Uterus (tissue), 4 donors: ENCODE measurements at places on chromosomes 7 and 10. TPM values are rescaled to one million over a fixed set of nuclear protein-coding genes. Genes with fewer than 3 reads are reported as not detected.
A peak's percentile ranks its signal among the peaks of the same experiment; 100 is the strongest.

Gene GLRX3
- 51.8 TPM for total RNA-seq

Gene HOXA4
- 0.26 TPM for total RNA-seq

Gene H2BK1
- total RNA-seq, result not detected

Gene CUTC
- total RNA-seq, result 26.6 TPM

Gene EPO
- total RNA-seq, result not detected

Gene CARD11
- 0.95 TPM for total RNA-seq

Gene CLRN3
- total RNA-seq, result not detected

Gene MOGAT3
- total RNA-seq, result not detected

Gene DPCD
- total RNA-seq, result 27.8 TPM

Gene SLC26A5
- not detected for total RNA-seq

Gene CHCHD1
- 15.3 TPM for total RNA-seq

Gene PON3
- 10.6 TPM for total RNA-seq

Gene LIPF
- not detected for total RNA-seq

GRCh38 chr7:114785496-114785895, 136.4 kb upstream of the MDFIC start:
- no peak for DNase-seq

DNA sequence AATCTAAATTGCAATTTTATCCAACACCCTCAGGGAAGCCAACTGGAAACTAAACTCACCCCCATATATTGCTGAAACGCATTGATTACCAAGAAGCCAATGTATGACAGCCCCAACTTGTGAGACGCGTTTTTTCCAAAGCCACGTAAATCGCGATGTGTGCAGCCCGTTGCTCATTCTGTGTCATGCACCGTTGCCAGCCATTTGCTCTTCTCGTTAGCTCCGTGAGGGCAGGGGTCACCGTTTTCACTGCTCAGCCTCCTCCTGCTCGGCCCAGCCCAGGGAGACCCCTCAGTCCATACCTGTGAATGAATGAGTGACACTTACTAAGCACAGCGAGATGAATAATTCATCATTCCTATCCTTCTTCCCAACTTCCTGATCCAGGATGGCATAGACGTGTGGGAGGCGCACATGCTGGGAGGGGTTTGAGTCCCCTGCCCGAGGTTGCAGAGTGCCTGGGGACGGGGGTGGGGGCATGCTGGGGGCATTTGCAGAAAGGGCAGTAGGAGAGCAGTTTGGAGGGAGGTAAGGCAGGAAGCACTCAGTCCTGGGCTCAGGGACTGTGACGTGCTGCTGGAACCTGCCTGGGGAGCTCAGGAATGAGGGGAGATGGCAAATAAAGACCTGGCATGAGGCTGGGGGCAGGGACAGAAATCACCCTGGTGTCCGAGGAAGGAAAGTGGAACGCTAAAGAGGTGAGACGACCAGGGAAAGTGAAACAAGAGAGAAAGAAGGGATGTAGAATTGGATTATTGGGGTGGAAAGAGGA, 104.2 kb upstream of the SDK1 start:
- DNase-seq, result no peak

DNA sequence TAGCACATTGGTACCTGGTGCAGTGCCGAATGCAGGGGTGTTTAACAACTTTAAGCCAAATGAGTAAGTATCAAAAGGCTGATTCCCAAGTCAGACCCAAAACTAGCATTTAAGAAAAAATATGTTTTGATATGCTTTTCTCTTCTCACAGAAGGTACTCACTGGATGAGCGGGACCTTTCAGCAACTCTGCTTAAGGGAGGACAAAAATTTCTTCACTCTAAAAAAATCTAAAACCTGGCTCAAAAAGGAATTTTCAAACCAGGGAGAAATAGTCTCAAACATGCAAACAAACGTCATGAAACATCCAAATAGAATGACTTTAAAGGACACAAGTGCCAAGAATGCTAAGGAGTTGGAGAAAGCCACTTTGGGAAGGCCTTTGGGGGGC, 962.1 kb downstream of the KCNMA1 start:
- DNase-seq, result no peak

GRCh38 chr7:21753071-21753470, 192.6 kb downstream of the CDCA7L start:
- no peak for DNase-seq

DNA sequence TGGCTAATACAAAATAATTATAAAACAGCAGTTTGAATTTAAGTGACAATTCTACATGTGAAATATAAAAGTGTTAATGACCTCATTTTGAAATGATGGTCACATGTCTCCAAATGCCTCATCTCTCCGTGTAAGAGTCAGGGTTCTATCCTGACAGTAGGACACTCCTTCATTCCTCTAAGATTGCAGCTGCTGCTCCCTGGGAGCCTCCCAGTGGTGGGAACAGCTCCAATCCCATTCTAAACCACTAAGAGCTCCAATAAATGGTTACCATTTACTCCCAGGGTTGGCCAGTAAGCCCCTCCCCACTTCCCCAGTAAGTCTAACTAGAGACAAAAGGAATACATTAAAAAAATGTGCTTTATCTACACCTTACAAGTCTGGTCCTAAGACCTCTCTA, 344.6 kb upstream of the AOAH start:
- no peak for DNase-seq

GRCh38 chr7:92645114-92646061, 55.2 kb upstream of the FAM133B start:
- DNase-seq, result no peak

DNA sequence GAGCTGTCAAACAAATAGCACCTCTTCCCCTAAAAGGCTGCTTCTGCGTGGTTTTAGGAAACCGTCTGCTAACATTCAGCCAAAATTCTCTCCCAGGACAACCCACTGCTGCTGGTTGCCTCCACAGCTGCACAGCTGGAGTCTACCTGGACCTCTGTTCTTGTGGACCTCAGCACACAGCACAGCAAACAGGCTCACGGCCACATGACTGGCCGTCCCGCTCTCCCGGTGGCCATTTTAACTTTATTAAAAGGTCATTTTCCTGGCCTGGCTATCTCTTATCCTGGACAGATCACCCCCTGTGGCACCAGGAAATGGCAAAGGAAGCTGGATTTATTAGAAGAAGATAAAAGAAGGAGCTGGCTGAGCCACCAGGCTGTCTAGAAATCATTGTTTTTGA, 27.6 kb downstream of the SORBS1 start:
- no peak for DNase-seq

DNA sequence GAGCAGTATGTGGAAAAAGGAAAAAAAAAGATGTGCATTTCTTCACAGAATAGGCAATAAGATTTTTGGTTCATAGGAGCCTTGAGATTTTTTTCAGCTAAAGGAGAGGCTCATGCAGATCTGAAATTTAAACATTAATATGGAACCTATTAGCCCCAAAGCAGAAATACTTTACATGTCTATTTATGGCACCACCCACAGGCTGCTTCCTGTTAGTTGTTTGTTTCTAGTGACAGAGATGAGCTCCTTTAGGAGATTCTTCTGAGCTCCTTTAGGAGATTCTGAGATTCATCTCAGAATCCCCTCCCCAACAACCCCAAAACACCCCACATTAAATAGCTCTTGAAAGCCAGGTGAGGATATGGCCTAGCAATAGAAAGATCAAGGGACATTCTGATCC, 27.9 kb upstream of the HPS1 start:
- no peak for DNase-seq

- DNase-seq, result no peak
Measured at GRCh38 chr7:6251653-6252052, 20.8 kb downstream of the CYTH3 start.

GRCh38 chr10:125035136-125035535, 93.2 kb downstream of the ZRANB1 start:
- no peak for DNase-seq

GRCh38 chr10:91694170-91694794, 61.4 kb upstream of the PPP1R3C start:
- DNase-seq, result no peak

- peak; percentile 43 for DNase-seq
Measured at GRCh38 chr10:114767101-114767985, 54.2 kb upstream of the FHIP2A start.

- no peak for DNase-seq
Measured at GRCh38 chr10:86773498-86773897, 17.1 kb downstream of the BMPR1A start.

GRCh38 chr10:3136336-3136735, 36.2 kb downstream of the PITRM1 start:
- no peak for DNase-seq

DNA sequence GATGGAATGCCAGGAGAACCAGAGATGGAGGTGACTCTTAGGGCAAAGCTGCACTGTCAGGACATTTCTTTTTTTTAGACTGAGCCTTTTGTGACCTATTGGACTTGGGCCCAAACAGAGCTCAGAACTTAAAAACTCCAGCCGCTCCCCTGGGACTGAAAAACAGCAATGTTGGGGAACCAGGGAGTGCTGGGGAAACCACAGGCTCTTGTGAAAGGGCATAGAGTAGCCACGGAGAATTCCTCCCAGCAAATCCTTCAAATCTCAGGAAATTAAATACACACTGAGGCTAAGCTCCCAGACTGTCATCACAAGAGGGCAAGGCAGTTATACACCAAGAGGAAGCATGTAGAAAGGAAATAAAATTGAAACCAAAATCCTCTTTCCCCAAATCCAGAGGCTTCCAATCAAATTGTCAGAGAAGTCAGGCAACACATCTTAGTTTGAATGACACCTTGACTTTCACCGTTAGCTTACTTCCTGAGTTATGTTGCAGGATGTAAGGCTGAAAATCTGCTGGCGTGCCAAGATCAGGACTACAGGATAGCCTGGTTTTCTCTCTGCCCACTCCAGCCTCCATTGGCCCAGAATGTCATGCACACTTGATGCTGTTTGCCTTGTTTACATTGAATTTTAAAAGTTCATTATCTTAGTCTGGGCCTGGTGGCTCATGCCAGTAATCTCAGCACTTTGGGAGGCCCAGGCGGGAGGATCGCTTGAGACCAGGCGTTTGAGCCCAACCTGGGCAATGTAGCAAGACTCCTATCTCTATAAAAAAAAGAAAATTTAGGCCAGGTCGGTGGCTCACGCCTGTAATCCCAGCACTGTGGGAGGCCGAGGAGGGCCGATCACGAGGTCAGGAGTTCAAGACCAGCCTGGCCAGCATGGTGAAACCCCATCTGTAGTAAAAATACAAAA, 2.6 kb upstream of the RFC2 start:
- no peak for DNase-seq

- DNase-seq, result peak; percentile 72
Measured at GRCh38 chr10:100338434-100339036, 8.5 kb upstream of the SCD start.

GRCh38 chr7:17706275-17706674, 234.0 kb downstream of the SNX13 start:
- no peak for DNase-seq

DNA sequence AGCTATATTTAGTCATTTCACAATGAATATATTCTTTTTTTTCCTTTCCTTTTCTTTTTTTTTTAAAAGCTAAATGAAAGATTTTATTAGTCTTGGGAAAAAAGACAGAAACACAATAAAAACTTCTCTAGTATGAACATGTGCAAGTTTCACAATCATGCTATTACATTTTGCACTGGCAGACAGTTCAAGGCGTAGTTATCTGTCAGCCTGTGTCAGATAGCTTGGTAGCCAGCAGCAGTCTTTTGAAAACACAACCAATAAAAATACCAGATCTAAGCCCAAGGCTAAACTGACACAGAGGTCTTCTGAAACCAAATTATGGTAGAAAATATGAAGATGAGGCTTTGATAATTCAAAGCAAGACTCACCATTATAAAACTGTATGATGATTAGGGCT, 205.8 kb upstream of the TEX47 start:
- DNase-seq, result no peak

DNA sequence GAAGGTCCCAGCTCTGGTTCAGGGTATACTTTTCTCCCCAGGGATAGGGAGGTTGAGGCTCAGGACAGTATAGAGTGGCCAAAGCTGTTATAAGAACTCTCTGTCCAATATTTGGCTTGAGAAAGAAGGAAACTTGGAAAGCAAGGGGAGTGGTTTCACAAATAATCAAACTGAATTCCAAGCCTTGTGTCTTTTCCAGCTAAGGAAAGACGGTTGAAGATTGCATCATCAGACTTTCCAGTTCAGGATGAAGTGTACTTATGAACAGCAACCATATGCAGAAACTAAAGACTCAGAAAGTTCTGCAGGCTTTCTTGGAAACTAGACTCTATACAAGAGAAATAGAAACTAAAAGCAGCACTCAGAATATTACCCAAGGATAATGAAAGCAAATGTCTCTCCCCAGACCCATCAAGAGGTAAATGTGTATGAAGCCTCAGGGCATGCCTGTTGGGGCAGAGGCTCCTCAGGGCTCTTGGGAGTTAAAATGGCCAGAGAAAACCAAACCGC, 46.4 kb downstream of the RAMP3 start:
- DNase-seq, result no peak

DNA sequence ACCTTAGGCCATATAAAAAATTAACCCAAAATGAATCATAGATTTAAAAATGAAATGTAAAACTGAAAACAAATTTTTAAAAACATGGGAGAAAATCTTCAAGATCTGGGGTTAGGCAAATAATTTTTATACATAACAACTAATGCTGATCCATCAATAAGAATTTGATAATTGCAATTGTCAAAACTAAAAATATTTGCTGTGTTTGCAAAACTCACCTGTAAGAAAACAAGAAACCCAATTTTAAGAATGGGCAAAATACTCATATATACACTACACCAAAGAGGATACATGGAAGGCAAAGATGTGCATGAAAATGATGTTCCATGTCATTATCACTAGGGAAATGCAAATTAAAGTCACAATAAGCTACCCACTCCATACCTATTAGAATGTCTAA, 194.8 kb upstream of the NRP1 start:
- no peak for DNase-seq

DNA sequence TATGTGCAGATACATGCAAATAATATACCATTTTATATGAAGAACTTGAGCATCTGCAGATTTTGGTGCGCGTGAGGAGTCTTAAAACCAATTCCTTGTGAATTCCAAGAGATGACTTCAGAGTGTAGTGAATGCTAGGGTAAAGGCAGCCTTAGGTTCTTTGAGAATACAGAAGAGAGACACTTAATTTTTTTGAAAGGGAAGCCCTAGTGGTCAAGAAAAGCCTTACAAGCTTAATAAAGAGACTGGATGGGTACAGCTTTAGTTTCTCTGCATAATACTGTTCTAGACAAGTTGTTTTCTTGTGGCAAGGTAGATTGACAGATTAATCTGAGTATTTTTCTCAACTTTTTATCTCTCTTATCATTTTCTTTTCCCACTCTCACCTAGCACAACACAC, 636.5 kb downstream of the DNAJB9 start:
- no peak for DNase-seq

GRCh38 chr7:43204081-43204480, 91.6 kb downstream of the HECW1 start:
- no peak for DNase-seq

- DNase-seq, result no peak
Measured at GRCh38 chr10:72503241-72503640, 122.6 kb downstream of the MICU1 start.

- DNase-seq, result no peak
Measured at GRCh38 chr7:81583090-81583489, 186.8 kb downstream of the HGF start.

DNA sequence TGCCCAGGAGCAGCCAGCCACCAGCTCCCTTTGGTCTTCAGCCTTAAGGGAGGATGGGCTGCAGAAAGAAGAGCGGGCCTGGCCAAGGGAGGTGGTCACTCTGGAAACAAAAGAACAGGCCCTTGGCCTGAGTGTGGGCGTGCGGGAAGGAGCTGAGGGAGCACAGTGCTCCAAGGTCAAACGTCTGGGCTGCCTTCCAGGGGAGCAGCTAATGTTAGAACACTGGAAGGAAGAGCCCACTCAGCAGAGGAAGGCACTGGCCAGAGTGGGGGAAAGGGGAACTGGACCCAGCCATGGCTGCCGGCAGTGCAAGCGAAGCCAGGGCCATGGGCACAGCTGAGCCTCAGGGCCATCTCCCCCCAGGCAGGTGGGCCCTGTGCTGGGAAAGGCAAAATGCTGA, 42.7 kb downstream of the FAM53B start:
- DNase-seq, result peak; percentile 95

- no peak for DNase-seq
Measured at GRCh38 chr10:49606981-49607535, 3.1 kb upstream of the SLC18A3 start.
